ENCODE measurements at places on chromosomes 1 and 21.

DNA sequence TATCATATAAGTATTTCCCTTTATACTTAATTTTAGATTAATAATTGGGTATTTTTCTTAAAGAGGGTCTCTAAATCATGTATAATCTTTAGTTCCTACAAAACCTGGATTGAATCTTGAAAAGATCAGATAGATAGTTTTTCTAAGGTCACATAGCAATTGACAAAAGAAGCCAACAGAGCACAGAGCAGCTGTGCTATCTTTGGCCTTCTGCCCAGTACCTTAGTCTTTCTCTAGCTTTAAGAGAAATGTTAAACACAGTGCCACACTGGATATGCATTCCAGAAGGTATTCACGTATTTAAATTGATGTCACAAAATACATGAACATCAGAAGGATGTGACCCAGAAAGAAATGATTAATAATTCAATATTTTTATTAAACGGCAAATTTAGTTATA lies 86.8 kb downstream of the C21orf91 start:
- no peak for DNase-seq

GRCh38 chr1:71231751-71232150 lies 150.9 kb upstream of the ZRANB2 start:
- no peak for DNase-seq

GRCh38 chr1:201720522-201720844 lies 108.5 kb upstream of the IPO9 start:
- no peak for DNase-seq

DNA sequence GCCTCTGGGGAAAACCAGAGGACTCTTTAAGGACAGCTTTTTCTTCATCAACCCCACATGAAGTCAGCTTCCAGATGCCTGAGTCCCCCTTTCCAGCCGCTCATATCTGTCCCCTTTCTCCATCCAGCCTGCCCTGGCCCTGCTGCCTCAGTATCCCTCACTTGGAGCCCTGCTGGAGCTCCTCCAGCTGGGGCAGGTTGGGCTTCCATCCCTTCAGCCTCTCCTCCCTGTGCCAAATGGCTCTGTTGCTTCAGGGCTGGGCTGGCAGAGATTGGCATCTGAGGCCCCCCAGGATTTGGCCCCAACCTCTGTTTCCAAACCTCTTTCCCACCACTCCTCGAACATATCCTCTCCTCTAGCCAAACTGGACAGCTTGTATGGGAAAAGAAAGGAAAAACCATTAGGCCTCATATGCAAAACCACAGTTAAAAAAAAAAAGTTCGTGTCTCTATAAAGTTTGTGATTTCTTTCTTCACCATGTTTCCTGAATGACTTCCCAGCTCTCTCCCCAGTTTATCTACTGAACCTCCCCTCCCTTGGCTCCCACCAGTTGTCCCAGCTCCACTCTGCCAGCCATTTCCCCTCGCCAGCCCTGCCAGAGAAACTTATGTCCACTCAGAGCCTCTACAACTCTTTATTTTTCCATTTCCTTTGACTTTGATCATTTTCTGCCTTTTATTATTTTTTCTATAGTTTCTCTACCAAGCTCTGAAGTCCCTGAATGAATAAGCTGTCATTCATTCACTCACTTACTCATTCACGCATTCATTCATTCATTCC lies 217.9 kb downstream of the FOXD2 start:
- DNase-seq: no peak

- DNase-seq: no peak
Observed at GRCh38 chr1:185257950-185258208, 59.2 kb downstream of the IVNS1ABP start.

GRCh38 chr21:16900685-16901084 lies 612.2 kb upstream of the CXADR start:
- DNase-seq: no peak

Data from NCI-H1930 (cell line).